ENCODE measurements at places on chromosomes 4 and X.

- DNase-seq, result no peak
These were observed 69.8 kb upstream of the FAT4 start for GRCh38 chr4:125244848-125245450.

DNA sequence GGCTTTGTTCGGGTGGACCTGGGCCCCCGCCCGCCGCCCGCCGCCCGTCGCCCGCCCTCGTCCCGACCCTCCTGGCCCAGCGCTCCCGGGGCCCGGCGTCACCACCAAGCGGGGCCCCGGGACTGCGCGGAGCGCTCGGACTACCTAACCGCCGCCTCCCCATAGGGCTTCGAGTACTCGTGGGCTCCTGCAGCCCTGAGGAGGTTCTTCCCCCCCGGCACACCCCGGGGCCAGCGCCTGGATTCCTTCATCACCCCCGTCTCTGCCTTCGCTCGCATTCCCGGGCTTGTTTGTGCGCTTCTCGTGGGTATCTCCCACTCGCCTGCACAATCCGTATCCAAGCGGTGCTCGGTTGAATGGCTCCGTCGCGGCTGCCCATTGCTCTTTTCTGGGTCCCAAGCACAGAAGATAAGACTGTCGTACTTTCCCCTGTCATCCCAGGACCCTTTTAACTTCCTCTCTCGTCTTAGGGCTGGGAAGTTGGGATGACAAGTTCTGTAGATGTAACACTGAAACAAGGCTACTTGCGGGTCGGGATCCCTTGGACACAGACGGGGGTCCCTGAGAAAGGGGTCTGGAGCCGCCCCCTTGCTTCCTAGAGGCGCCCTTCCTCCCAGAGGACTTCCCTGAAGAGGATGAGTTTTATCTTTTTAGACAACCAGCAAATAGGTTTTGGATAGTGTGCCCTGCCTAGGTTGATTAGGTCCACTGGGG is 565 bp downstream of the MOB1B start:
- no peak for DNase-seq

DNA sequence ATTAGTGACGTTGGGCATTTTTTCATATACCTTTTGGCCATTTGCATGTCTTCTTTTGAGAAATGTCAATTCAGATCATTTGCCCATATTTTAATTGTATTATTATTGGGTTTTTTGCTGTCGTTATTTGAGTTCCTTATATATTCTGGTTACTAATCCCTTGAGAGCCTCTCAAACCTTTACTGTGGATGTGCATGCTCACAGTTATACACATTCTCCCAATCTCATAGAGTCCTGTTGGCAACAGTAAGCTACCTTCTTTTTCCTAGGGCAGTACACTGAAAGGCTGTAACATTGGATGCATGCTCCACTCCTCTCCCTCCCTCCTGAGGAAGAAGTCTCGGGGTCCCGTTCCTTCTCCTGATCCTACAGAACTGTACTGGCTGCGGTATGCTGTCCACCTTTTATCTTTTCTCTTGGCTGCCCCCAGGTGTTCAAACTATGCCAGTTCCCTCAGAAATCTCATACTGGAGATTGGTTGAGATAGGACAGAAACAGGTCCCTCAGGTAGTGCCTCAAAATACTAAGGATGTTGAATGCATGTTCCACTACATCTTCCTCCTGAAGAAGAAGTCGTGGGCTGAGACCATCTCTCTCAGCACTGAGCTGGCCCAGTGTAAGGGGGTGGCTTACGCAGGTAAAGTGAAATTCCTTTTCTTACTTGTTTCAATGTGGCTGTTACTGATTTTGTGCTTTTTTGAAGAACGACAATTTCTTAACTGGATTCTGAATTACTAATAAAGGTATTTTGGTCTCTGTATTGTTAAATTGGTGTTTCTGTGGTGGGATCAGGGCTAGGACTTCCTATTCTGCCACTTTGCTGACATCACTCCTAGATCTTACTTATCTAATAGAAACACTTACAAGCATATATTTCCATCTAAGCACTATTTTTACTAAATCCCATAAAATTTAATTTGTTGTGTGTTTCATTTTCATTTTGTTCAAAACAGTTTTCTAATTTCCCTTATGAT is 145.4 kb upstream of the HUWE1 start:
- peak; percentile 1 for DNase-seq

- DNase-seq, result peak; percentile 4
These were observed 461 bp downstream of the FBXW7 start for GRCh38 chr4:152535360-152535902.

DNA sequence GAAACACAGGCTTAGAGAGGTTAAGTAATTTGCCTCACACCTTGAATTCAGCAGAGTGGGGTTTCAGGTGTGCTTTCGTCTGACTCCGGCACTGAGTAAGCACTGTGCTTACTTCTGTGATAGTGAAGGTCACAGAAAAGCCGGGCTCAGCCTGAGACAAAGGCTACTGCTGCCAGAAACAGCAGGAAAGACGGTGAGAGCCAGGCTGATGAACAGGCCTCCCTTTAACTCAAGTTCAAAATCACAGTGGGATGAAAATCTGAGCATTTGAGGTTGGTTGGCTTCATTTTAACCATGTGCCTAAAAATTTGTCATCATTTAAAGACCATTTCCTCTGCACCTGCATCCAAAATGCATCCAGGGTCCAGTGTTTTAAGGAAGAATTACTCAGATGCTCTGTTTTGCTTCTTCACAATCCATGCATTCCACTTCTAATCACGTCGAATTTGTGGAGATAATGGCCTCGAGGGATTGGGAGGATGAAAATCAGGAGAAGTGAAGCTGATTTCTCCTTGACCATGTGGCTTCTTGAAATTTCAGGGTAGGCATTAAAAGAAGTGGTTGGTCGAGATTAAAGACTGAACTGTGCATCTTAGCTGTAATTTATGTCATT is 121.2 kb upstream of the LNX1 start:
- DNase-seq, result no peak

DNA sequence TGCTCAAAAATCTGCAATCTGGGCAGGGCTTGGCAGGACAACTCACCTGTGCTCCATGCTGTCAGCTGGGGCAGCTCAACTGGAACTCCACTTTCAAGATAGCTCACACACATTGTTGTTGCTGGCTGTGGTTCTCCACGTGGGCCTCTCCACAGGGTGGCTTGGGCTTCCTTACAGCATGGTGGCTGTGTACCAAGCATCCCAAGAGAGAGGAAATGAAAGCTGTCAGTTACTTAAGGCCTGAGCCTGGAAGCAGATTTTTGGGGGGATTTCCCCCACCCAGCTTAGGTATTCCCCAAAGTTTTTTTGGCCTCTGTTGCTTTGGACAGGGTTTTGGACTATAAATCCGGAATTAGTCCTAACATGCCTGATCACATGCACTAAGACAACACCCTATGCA is 81.0 kb downstream of the BCOR start:
- DNase-seq, result no peak

GRCh38 chr4:55395529-55396307 is at the start of gene TMEM165:
Gene TMEM165, plus strand, starts transcription at chr4:55395957. Its CDS starts 233 bp downstream, at chr4:55396190.
- DNase-seq, result peak; percentile 83

DNA sequence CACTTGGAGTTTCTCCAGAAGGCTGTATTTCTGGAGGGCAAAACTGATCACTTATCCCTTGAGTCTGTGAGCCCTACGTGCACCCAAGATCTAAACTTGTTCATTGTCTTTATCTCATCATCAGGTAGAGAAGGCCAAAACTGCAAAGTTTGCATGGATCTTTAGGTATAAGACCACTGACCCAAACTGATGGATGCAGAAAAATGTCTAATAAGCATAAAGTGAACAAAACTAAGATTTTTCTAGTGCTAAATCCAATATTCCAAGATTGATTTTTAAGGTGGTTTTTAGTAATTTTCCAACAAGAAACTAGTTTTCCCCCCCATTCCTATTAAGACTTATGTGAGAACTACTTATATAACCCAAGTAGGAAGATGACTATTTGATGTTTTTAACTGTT is 2.0 kb downstream of the TMSB15A start:
- DNase-seq, result no peak

DNA sequence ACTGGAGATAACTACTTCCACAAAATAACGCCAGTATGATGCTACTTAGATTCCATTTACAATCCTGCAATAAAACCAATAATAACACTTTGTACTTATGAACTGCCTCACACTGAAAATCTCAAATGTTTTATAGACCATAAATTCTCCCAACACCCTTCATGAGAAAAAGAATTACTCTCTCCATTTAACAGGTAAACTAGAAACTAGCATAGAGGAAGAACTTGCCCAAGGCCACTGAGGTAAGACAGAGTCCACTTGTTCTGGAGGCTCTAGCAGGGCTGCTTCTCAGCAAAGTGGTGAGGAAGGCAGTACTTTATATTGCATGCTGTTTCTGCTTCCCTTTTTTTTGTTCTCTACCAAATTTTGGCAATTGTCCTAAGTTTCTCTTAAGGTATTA is 11.5 kb upstream of the BMP3 start:
- DNase-seq, result no peak

DNA sequence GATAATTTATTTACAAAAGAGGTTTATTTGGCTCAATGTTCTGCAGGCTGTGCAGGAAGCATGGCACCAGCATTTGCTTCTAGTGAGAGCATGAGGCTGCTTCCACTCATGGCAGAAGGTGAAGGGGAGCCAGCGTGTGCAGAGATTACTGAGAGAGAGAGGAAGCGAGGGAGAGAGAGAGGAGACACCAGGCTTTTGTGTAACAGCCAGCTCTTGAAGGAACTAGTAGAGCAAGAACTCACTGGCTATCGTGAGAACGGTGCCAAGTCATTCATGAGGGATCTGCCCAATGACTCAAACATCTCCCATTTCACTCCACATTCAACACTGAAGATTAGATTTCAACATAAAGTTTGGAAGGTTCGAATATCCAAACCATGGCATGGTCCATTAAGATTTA is 12.7 kb downstream of the GUCY1A1 start:
- DNase-seq, result no peak

DNA sequence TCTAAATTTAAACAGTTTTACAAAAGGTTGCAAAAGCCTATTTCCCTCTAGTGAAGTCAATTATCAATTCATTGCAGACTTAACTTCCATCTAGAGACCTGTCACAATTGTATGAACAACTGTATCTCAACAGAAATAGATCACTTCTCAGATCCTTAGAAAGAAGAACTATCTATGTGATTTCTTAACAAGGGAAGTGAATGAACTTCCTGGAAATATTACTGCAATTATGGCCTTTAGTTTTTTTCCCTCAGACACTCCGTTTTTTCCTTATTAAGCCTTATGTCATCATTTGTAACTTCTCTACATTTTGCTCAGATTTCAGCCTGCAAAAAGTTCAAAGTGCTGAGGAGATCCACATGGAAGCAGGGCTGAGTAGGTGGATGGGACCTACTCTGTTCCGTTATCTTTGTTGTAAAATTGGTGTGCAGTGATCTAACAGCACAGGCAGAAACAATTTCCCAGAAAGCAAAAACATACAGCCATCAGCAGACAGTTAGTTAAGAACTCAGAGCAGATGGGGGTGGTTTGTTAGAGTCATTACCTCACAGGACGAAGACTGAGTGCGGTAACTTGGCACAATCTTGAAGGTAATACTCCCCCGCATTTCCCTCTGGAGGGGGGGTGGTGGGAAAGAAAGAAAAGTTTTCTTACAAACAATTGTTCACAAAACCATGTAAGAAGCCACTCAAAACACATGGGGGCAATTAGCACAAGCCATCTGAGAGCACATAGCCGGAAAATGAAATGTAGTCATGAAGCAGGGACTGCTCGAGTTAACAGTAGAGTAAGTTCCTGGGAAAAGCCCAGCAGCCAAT is 112.3 kb downstream of the NYX start:
- DNase-seq, result no peak

DNA sequence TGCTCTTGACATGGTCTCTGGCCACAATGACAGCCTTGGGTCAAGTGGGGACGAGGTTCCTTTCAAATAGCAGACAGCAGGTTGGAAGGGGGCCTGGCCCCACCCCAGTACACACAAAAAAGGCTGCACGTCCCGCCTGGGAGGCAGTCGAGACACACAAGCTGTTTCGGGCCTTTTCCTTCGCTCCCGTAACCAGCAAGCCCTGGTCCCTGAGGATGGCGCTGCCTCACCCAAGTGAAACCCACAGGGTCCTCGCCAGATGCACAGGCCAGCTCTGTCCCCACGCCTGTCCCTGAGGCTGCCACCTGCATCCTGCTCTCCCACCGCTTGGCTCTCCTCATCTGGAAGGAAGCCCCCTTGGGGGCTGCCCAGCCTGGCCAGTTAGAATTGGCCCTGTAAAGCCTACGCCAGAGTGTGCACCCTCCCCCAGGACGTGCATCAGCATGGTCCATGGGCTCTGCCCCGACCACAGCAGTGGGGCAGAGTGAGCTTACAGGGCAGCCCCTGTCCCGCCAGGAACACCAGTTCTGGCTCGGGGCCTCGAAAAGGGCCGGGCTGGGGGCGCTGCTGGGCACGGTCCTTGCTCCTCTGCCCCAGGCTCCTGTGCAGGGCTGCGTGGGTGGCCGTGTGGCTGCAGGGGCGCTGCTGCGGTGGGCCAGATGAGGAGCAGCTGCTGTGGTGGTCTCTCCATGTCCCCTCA is 2.0 kb downstream of the CPLX1 start:
- DNase-seq, result no peak

DNA sequence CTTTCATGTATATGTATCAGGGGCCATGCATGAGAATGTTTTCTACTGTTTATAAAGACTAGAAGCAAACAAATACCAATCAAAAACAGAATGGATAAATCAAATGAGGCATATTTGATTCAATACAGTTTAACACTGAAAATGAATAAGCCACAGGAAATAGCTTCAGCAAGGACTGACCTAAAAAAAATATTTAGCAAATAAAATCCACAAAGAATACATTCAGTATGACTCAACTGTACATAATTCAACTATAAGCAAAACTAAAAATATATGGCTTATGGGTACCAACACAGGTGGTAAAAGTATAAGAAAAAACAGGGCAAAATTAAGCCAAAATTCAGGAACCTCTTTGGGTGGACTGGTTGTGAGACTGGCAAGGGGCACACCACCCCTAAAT is 112.9 kb downstream of the KCNIP4 start:
- no peak for DNase-seq

- DNase-seq, result no peak
These were observed 1.2 kb upstream of the SOWAHB start for GRCh38 chr4:76898949-76899645.

DNA sequence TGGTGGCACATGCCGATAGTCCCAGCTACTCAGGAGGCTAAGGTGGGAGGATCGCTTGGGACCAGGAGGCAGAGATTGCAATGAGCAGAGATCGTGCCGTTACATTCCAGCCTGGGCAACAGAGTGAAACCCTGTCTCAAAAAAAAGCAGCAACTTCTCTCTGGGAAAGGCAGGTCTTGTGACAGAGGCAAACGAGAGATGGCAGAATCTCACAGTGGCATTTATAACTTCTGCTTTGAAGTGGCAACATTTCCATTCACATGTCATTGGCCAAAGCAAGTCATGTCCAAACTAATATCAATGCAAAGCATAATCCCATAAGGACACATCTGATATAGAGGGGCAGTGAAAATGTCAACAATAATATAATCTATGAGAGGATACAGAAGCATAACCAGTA is 79.8 kb downstream of the PPEF2 start:
- no peak for DNase-seq

DNA sequence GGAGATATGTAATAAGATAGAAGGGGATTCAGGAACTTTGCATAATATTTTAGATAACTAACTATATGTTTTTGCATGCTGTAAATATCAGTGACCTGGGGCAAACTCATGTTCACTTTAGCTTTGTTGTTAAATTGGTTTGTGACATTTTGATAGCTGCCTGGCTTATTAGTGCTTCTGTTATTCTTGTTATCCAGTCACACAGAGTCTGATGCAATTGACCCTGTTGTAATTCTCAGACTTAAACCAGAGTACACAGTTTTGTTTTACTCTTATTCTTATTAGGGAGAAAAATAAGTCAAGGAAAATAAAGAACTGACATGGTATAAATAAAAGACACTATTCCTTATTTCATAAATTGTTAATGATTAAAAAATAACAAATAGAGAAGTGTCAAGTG is 516.7 kb upstream of the SLIT2 start:
- DNase-seq, result no peak

GRCh38 chr4:54004463-54004862 is 59.9 kb downstream of the CHIC2 start:
- no peak for DNase-seq
